ENCODE measurements at places on chromosomes 1 and 21.

- no peak for DNase-seq
Observed at GRCh38 chr1:11944358-11944931, 9.9 kb downstream of the PLOD1 start.

DNA sequence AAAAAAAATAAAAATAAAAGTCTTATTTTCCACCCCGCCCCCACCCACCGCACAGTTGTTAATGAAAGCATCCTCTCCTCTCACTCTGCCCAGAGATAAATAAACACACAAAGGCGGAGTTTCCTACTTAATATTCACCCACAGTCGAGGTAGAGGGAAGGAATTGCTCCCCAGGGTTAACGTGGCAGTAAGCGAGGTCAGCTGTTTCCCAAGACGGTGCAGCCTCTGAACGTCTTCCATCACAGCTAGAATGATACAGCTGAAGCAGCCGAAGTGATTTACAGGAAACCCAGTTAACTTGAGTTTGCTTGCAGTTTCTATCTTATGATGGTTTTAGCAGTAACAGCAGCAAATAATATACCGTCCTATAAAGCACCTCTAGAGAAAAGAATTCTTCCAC is 283.9 kb downstream of the PBX1 start:
- DNase-seq, result no peak

GRCh38 chr1:925561-926421 is 2.1 kb downstream of the SAMD11 start:
- peak; percentile 71 for DNase-seq

DNA sequence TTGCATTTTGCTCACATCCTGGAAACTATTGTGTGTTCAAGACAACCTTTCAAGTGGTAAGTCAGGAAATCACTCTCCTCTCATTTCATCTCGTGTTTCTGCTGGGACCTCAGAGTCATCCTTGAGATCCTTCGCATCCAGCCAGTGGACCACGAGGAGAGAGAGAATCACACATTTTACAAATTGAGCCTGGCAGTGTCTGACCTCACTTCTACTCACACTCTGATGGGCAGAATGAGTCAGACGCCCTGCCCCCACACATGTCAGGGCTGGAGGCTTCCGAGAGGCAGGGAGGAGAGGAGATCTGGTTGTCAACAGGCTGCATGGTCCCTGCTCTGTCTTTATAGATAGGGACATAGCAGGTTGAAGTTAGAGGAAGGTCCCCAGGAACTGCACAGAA is 509.7 kb downstream of the AJAP1 start:
- no peak for DNase-seq

DNA sequence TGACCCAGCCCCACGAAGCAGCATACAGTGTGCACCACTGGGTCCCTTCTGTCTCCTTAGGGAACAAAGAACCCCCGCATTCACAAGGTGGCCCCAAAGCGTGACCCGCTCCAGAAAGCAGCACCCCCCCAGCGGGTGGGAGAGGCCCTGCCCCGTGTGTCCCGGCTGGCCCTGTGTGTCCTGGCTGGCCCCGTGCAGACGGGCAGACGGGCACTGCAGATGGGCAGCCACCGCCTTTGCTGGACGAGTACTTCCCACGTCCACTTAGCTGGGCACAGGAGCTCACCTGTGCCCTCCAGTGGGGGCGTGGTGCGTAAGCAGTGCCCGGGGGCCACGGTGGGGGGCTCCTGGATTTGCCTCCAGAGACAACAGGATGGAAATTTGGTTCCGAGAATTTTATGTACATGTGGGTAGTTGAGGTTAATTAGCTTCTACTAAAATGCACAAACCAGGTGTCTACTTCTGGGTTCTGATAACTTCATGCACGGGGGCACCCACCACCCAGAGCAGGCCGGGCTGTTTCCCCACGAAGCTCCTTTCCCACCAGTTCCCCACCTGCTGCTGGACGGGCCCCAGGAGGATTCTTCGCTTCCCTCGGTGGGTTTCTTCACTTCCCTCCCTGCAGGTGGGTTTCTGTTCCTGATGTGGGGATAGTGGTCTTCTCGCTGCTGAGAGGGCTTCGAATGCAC is 33.2 kb upstream of the SLC19A1 start:
- DNase-seq, result no peak

DNA sequence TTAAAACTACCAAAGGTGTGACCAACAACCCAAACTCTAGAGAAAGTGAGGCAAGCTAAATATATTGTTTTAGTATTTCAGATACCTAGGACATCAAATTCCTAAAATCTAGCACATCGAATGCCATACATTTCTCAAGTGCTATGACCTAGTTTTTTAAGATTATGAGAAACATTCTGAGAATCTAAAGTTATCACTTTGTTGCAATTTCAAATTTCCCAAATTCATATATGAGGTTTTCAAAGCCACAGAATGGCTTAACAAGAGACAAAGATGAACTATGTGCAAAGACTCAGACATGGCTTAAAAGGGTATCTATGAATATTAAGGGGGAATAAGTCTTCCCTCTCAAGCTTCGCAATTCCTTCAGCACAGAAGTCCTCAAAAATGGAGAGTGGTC is 6.8 kb downstream of the SCYL3 start:
- DNase-seq, result no peak
